ENCODE measurements at places on chromosomes 7 and 10.

- DNase-seq: no peak
Observed at GRCh38 chr7:74429153-74429747, 24.5 kb upstream of the GTF2IRD1 start.

DNA sequence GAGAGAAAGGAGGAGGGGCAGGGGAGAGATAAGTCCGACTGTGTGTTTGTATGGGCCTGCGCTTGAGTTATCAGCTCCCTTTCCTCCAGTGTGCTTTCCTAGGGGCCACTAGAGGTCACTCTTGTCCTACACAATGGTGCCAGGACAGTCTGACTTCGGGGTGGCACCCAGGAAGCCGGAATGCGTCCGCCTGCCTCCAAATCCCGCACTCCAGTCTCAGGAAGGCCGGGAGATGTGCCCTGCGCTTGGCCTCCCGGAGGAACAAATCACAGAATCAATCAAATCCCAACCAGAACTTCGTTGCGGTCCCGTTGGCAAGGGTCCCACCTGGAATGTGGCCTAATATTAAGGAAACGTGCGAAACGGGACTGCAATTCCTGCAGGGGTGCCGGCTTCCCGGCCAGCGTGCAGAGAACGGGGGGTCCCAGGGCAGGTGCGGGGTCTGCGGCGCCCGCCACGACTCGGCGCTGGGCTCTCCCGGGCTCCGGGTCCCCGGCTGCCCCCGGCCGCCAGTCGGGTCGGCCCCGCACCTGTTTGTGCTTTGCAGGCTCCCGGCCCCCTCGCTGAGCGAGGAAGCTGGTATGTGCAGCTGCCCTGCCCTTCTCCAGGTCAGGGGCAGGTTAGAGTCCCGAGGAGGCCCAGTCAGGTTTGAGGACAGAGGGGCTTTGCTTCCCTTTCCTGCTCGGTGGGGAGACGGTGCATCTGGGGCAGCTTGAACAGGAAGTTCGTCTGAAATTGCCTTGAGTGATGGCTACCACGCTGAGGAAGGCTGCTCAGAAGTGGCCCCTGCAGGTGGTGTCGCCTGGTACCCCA is 21.0 kb upstream of the HPS1 start:
- peak; percentile 32 for DNase-seq

- DNase-seq: no peak
Observed at GRCh38 chr10:480928-481552, 208.4 kb downstream of the DIP2C start.

GRCh38 chr10:54194806-54195205 is 606.2 kb downstream of the PCDH15 start:
- no peak for DNase-seq

DNA sequence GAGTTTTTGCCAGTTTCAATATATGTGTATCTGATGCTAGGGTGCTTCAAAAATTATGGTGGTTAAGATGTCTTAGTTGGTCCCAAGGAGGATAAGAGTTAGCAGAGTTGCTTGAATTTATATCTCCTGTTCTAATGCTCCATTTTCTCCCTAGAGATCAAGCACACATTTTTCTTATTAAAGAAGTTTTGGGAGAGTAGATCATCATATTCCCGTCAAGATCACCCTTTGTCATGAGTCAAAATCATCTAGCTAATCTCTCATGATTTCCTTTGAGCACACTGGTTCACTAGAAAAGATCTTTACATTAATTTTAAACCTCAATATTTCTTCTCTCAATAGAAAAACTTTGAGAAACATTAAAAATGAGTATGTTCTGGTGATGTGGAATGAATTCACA is 429.9 kb upstream of the SEMA3A start:
- DNase-seq: no peak

DNA sequence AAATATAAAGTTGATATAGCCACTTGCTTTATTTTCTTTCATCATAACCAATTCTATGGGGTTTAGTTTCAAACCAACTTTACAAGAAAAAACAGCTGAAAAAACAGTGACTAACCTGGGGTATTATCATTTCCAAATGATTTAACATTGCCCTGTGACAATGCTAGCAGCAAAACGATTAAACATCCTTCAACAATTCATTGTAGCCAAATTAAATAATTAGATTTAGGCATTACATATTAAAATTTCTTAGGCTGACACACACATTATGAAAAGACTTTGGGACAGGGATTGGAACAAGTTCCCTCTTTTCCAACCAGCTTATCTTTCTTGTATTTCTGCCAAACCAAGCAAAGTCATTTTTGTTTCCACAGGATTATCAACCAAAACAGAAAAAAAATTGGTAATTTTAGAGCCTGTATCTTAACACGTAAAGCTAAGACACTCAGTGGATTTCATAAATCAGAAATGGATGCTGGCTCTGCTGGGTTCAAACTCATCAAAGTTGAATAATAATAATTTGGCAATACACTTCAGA is 84.0 kb downstream of the SEMA3D start:
- DNase-seq: no peak

DNA sequence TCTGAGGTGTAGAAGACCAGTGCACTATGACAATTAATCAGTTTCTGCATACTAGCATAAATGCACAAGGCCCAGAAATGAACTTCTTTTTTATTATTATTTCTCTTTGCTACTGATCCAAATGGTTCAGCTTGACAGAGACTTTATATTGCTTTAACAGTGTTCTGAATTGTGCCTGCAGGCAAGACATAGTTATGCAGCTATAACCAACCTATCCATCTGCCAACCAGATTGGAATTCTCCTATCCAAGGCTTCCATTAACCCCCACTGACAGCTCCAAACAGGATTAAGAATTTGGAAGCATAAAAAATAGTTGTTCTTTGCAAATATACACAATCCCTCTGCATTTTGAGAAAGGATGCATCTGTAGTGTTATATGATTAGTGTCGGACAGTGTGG is 98.2 kb downstream of the BTRC start:
- DNase-seq: no peak

DNA sequence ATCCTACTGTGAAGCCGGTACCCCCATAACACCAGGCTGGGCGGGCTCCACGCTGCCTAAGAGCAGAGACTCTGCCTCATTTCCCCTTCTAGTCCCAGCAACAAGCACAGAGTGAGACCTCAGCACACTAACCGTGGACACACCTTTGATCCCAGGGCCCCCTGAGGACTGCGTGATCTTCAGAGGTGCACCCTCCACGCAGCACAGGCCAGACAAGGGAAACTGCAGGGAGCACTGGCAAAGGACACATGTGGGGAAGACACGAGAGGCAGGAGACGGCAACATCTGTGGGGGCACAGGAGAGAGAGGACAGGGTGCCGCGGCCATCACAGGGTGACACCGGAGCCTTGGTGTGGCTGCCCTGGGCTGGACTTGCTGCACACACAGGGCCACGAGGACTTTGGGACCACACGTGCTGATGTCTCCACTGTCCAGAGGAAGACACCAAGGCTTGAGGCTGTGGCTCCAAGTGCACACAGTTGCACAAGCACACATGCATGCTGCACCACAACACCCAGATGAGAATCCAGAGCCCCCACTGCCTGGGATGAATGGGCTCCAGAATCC is 128.8 kb downstream of the PTPRN2 start:
- DNase-seq: no peak

DNA sequence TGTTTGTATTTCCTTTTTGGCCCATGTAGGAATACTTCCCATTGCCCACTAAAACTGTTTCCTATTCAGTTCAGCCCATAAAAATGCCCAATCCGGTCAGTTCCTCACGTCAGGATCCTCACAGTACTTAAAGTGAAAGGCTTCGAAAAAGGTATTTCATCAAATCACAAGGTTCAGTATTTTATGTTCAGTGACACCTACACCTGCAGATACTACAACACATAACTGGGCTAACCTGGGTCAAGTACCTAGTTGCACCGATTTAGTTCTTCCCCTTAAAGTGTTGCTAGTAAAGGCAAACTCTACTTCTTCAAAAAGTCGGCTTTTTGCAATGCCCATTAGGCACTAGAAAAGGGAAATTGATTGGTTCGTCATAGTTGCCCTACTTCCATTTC is 1.1 kb downstream of the SNX13 start:
- no peak for DNase-seq

Measured in activated T-cell treated with anti-CD3 and anti-CD28 coated beads for 48 hours (primary cell).